ENCODE measurements at places on chromosomes 13 and 19.
A peak's percentile ranks its signal among the peaks of the same experiment; 100 is the strongest.

GRCh38 chr19:33347300-33347699 is 26.2 kb upstream of the CEBPG start:
- DNase-seq = no peak

GRCh38 chr19:29538651-29539050 is 12.9 kb downstream of the VSTM2B start:
- DNase-seq = no peak

DNA sequence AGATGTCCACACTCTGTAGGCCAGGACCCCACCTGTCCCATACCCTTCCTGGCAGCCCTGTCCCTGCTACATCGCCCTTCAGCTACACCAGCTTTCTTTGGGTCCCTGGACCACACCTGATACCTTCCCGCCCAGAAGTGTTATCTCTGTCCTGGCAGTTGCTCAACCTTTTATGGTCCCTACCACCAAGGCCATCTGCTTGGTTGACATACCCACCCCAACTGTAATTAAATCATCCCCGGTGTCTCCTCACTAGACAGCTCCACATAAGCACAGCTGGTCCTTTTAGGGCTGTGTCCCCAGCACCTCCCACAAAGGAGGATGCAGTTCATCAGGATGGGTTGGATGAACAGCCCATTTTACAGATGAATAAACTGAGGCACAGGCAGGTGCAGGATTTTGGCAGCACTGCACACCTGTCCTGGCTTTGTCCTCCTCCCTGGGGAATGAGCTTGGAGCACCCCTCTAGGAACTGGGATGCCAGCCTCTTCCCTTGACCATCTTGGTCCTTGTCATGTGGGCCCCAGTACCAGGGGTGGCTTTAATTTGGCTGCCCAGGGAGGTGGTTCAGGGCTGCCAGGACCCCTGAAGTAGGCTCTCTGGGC is 12.9 kb downstream of the NACC1 start:
- no peak for DNase-seq

DNA sequence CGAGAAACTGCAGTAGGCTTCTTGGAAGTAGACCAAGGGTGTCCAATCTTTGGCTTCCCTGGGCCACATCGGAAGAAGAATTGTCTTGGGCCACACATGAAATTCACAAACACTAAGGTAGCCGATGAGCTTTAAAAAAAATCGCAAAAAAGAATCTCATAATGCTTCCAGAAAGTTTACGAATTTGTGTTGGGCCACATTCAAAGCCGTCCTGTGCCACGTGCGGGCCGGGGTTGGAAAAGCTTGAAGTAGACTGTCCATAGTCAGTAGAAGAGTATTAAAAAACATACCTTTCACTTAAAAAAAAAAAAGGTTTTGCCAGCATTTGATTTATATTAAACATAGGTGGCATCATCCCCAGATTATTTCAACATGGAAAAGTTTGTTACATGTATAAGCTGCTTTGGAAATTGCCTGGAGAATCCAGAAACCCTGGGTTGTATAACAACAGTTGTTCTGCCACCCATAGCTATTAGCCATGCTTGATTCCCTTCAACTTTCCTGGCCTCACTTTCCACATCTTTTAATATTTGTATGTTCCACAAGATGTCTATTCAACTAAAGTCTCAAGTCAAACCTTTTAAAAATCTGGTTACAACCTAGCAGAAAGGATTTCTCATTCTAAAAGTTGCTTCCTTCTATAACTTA is 1.0 kb downstream of the IFT88 start:
- no peak for DNase-seq

DNA sequence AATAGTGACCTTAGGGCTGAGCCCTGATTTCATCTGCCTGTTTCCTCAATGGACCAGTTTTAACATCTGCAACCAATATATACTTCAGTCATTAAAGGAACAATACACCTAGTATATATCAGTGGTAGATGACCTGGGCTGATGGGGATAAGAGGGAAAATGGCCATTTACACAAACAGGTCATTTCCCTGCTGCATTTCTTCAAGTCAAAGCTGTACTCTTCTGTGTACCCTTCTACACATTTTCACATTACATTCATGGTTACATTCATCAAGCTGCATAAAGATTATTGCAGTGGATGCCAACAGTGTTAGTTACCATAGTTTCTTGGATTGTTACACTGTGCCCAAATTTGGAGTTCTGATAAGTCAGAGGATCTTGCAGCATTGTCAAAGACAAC is 81.2 kb upstream of the RAP2A start:
- no peak for DNase-seq

DNA sequence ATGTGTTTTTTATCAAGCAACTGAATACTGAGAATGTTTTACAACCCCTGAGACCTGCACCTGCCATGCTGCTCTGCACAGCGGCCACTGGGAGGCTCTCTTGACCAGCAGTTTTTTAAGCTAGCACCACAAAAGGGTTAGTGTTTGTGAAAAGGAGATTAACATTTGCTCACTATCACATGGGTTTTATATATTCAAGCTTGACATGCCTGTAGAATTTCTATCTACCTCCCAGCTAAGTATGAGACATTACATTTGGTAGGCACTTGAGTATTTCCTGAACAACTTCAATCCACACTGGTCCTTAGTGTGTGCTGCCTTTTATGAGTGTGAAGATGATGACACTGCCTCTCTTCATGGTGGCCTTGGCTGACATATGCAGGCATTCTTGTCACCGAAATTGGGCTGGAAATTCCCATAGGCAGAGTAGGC is 1238.9 kb downstream of the UQCRFS1 start:
- peak; percentile 66 for DNase-seq

DNA sequence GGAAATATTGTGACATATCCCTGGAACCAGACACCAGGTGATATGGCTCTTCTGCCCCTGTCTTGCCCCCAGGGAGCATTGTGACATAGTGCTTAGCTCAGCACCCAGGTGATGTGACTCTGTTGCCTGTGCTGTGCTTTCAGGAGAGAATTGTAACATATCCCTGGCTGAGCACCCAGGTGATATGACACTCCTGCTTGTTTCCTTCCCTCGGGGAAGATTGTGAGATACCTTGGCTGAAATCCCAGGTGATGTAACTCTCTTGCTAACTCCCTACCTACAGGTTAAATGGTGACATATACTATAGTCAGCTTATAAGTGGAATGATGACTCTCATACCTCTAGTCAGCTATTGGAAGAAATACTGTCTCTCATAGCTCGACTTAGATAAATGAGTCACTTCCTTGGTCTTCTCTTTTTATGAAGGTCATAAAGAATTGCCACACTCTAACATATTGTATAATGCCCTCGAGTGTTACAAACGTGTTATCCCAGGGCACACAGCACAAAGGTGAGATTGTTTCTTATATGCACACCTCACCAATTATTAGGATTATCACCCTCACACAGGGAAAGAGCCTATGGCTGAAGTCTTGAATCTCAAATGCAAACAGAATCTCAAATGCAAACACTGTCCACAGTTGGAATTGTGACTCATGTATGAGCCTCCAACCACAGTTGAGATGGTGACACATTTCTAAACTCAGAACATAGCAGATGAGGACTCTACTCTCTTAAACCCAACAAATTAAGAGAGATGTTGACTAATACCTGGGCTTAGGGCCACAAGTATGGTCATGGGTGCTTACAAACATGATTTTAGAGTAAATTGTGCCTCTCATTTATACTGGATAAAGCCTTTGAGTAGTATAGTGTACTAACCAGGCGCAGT is 32.7 kb upstream of the ZNF254 start:
- no peak for DNase-seq

DNA sequence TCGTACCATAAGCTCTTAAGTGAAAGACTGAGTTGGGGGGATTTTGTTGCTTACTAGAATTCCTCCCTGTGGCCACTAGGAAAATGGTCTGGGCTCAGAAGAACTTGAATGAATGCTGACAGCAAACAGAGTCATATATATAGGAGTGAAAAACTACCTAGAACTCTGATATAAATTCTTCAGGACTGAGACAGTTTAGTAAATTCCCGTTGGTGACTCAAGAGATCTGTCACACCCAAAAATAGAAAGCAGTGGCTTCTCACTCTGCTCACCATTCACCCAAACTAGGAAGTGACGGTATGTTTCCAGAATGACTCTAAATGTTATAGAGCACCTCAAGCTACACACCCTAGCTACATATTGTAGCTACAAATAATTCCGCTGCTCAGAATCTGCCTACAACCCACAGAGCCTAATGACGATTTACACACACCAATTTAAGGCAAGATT is 116.2 kb downstream of the TBC1D4 start:
- no peak for DNase-seq

- DNase-seq = peak; percentile 68
Observed at GRCh38 chr19:58519087-58519354, 589 bp downstream of the ZBTB45 start.

GRCh38 chr19:495402-496111 is 729 bp upstream of the MADCAM1 start:
- DNase-seq = peak; percentile 24

DNA sequence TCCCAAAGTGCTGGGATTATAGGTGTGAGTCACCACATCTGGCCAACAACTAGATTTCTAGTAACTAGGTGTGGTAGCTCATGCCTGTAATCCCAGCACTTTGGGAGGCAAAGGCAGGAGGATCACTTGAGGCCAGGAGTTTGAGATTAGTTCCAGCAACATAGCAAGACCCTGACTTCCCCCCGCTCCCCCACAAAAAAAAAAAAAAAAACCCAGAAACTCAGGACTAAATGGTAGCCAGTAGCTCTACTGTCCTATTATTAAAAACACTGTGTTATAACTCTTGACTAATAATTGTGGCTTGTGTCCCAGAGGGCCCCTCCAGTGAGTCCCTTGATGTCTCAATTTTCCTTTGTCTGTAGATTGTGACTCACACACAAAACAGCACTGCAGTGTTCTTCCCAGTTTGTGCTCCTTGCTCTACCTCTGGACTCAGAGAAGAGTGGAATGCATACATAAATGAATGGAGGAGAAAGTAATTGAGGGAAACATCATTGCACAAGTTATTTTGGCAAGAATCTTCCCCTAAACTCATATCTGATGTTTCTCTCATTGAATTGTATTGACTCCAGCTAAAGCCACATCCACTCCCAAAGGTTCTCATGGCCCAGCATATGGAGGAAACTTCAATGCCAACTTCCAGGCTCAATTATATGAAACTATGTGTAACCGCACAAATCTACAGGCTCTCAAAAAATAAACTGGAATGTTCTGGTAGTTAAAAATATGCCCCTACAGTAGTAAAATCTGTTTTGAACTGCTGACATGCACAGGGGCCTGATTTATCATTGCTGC is 8.8 kb downstream of the TPT1 start:
- DNase-seq = peak; percentile 69

- DNase-seq = no peak
Observed at GRCh38 chr13:112838038-112838841, 130.8 kb upstream of the MCF2L start.

DNA sequence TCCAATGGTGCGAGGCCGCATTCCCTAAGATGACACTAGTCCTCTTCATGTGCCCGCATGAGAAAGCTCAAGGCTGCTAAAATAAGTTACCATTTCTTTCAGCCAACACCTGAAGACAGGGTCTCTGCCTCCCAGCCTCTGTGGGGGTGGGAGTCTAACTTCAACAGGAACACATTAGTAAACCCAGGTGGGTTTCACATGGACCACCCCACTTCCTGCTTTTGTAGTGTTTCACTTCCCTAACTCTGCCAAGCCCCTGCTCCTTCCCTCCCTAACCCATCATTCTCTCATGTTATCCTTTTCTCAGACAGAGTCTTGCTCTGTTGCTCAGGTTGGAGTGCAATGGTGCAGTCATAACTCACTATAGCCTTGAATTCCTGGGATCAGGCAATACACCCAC is 783.6 kb downstream of the UQCRFS1 start:
- DNase-seq = no peak

GRCh38 chr13:41293272-41293671 is 17.8 kb upstream of the NAA16 start:
- no peak for DNase-seq

DNA sequence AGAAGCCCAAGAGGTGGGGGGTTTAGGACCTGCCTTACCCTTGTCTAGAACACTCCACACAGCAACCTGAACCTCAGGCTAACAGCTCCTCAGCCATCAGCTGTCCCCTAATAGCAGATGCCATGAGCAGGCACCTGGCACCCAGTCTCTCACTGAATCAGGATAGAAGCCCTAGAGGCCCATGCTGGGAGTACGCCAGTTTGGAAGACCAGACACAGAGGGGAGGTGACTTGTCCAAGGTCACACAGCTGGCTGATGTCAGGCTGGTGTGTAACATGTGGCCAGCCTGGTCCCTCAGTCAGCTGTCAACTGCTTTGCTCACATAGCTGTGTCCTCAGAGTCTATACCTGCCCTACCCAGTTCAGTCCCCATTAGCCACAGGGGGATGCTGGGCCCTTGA is 12.8 kb upstream of the SAMD1 start:
- DNase-seq = no peak

DNA sequence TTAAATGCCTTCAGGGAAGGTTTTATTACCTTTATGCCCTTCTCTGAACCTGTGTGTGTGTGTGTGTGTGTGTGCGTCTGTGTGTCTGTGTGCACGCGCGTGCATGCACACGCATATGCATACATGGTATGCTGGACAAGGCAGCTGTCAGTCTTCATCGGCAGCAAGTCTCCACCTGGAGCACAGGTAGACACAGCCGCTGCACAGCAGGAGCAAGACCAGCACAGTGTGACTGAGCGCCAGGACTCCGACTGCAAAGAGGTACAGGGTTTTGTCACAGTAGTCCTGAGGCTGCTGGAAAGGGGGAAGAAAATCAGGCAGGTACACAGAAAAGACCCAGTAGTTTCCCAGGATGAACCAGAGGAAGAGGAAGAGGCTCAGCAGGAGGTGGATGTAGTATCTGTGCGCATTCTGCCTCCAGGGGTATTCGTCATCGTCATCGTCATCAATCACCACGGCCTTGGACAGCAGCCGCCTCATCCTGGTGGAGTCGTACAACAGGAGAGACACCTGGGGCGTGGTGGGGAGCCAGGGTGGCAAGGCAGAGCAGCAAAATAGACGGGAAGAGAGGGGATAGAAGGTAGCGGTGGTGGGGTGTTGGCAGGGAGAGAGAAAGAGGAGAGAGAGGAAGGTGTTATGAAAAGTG is 12.8 kb upstream of the DHRS12 start:
- DNase-seq = no peak
